GM12891 (cell line): ENCODE measurements at places on chromosomes 16 and 17.

GRCh38 chr16:53968454-53968853 lies 264.5 kb downstream of the FTO start:
- DNase-seq, result no peak

- no peak for DNase-seq
Measured at GRCh38 chr17:66469890-66470289, 167.5 kb downstream of the PRKCA start.

DNA sequence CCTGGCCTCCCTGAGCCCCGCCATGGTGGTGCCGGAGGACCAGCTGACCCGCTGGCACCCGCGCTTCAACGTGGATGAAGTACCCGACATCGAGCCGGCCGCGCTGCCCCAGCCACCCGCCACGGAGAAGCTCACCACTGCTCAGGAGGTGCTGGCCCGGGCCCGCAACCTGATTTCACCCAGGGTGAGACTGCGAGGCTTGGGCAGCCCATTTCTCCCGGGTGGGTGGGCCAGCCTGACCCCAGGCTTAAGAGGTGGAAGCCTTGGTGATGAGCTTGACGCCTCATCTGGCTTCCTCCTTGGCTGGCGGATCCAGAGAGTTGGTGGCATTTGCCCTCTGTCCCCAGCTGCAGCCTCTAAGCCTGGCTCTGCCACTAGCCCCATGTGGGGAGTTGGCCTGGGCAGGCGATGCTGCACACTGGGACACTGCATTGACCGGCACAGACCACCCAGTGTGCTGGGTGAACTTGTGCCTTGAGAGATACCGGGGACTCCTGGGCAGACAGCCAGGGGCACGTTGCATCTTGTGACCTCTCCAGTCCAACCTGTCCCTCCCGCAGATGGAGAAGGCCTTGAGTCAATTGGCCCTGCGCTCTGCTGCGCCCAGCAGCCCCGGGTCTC lies 3.0 kb downstream of the CDT1 start:
- no peak for DNase-seq

DNA sequence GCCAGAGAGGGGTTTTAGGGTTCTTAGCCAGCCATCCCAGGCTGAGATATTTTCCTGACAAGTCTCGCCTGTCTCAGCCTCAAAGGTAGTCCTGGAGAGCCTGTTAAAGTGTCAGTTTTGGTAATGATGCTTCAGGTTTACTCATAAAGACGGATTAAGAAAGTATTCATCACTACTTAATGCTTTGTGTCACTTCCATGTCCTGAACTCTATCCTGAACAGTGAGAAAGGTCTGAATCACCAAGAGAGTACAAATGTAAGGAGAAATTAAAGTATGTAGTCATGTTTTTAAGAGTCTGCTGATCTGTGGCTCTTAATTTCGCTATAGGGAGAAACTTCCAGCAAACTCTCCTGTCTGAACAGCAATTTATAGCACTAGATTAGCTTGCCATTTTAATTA lies 14.0 kb downstream of the RPGRIP1L start:
- DNase-seq, result no peak

DNA sequence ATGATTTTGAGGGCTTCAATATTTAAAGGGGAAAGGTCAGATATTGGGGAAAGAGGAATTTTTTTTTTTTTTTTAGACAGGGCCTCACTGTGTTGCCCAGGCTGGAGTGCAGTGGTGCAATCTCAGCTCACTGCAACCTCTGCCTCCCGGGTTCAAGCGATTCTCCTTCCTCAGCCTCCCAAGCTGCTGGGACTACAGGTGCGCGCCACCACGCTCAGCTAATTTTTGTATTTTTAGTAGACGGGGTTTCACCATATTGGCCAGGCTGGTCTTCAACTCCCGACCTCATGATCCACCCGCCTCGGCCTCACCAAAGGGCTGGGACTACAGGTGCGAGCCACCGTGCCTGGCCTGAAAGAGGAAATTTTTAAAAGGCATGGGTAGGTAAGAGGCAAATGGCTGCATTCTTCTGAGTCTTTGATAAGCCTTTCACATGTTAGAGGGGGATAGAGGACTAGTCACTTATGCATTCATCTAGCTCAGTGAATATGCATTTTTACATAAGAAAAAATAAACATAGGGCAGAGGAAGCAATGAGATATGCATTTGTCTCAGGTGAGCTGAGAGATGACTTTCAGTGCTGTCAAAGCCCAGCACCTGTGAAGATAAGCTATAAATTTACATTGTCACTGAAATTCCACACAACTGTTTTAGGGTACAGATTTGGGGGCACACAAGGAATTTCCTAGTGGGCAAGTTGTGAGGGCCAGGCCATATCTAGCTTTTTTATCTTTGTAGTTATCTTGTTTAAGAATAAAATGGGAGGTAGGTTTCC lies 1.1 kb upstream of the FCSK start:
- DNase-seq, result no peak

GRCh38 chr17:29111816-29112499 lies 68.2 kb downstream of the MYO18A start:
- DNase-seq, result peak; percentile 81

DNA sequence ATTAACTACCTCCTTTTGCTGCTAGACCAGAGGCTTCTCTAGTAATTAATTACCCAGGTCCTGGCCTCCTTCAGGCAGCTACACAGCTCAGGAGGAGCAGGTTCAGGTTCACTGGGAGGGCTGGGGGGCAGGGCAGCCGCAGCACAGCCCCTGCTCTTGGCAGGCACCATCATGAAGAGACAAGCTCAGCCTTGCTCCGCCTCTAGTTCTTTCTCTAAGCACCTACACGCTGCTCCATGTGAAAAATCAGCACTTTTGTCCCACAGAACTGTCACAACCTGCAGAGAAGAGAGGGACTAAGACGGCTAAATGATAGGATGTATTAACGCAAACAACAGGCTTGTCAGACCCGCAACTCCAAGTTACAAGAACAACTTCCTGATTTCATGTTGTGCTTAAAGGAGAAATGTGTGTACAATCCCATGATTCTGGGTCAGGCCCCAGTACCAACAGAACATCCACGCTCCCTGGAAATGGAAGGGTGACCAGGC lies 53.4 kb downstream of the GRB2 start:
- no peak for DNase-seq

- DNase-seq, result no peak
Measured at GRCh38 chr17:7440834-7441195, 1.5 kb downstream of the FGF11 start.

- no peak for DNase-seq
Measured at GRCh38 chr17:48215583-48216139, 108.1 kb downstream of the SNX11 start.

DNA sequence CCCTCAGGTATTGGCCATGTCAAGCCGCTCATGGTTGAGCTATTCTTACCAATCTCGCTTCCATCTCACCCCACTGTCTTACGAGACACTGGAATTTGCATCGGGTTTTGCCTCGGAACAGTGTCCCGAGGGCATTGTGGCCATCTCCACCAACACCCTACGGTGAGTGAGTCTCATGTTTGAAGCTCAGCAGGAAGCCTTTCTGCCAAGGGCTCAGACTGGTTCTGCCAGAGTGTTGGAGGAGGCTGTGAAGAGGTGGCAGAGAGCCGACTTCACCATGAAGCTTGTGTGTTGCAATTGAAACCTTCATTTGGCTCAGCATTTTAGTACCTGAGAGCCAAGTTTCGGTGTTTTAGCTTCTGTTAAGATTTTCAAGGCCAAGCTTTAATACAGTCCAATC lies 38.0 kb downstream of the SF3B3 start:
- no peak for DNase-seq

GRCh38 chr16:8797364-8798173 lies at the start of the genes PMM2 and TMEM186:
Gene PMM2 (plus strand): TSS chr16:8797839. CDS start chr16:8797883, 44 bp downstream.
Gene TMEM186 (minus strand): TSS chr16:8797639. CDS start chr16:8797614, 25 bp downstream.
- peak; percentile 96 for DNase-seq

DNA sequence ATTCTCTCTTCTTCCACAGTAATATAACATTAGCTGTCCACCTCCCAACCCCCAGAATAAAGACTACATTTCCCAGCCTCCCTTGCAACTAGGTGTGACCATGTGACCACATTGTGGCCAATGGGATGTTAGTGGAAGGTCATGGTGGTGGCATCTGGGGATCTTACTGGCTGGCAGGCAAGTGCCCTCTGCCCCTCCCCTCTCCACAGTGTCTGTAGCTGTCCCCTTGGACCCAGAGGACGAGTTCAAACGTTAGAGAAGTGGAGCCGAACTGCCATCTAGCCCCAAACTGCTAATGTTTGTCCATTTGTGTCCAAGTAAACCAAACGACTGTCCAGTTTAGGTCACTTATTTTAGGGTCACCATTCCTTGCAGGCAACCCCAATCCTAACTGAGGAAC lies 26.6 kb upstream of the KCNG4 start:
- DNase-seq, result peak; percentile 38
